Stimulated activated CD8-positive, alpha-beta memory T cell treated with anti-CD3 and anti-CD28 coated beads, Interleukin-7, amount 100 ng/mL, for 1 hour (primary cell): ENCODE measurements at places on chromosomes 16 and 17.

DNA sequence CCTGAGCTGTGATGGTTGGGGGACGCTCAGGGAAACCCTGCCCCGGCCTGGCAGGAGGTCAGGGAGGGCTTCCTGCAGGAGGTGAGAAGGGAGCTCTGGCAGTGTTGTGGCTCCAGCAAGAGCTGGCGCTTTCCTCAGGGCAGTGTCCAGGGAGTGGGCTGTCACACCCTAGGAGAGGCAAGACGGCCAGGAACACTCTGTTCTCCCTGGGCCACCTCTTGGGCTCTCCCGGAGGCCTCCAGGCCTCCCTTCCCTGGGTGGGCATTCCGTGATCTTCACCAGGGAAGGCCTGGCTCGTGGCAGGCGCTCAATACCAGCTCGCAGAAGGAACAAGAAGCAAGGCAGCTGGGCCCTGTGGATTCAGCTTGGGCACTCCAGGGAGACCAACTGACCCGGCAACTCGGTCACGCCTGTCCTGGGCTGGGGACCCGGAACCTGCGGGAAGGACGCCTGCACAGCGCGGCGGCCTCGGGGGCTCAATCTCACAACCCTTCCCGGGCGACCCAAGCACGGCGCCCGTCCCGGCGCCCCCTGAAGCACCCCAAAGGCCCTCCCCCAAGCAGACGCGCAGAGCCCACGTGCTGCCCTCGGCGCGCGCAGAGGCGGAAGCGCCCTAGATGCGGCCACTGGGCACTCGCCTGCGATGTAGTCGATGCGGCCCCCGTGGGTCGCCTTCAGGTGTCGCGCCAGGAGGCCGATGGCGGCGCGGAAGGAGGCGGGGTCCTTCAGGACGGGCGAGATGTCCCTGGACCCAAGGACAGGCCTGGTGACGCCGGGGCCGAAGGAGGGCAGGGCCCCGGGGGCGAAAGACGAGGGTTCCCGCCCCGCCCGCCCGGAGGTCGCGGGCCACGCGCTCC lies 588 bp downstream of the APRT start:
- DNase-seq = no peak

GRCh38 chr16:46731691-46732555 lies 16.2 kb downstream of the MYLK3 start:
- DNase-seq = no peak

DNA sequence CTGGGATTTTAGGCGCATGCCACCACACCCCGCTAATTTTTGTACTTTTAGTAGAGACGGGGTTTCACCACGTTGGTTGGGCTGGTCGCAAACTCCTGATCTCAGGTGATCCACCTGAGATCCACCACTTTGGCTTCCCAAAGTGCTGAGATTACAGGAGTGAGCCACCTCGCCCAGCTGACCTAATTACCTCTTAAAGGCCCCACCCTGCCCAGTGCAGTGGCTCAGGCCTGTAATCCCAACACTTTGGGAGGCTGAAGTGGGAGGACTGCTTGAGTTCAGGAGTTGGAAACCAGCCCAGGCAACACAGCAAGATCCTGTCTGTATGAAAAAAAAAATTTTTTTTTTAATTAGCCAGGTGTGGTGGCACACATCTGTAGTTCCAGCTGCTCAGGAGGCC lies 2.9 kb upstream of the COASY start:
- no peak for DNase-seq

DNA sequence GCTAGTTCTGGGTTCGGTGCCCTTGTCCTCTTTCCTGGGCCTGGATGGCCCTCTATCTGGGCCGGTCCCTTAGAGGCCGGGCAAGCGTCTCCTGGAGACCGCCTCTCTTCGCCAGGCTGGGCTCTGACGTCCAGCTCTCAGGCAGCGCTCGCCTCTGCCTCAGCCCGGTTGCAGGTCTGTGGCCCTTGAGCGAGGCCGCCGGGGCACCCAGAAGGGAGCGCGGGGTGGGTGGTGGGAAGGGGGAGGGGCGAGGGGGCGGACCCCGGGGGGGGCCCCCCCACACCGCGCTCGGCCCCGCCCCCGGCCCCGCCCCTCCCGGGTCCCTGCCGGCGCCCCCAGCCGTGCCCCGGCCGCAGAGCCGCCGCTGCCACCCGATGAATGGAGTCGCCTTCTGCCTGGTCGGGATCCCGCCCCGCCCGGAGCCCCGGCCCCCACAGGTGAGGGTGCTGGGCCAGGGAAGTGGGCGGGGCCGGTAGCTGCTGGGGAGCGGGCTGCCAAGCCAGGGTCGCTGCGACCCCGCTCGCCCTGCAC lies at the start of gene ARHGAP23:
TSS of gene ARHGAP23 (plus strand) at position 353 of the 531 bp plus-strand sequence. CDS start at position 375, 22 bp downstream.
- DNase-seq = no peak

DNA sequence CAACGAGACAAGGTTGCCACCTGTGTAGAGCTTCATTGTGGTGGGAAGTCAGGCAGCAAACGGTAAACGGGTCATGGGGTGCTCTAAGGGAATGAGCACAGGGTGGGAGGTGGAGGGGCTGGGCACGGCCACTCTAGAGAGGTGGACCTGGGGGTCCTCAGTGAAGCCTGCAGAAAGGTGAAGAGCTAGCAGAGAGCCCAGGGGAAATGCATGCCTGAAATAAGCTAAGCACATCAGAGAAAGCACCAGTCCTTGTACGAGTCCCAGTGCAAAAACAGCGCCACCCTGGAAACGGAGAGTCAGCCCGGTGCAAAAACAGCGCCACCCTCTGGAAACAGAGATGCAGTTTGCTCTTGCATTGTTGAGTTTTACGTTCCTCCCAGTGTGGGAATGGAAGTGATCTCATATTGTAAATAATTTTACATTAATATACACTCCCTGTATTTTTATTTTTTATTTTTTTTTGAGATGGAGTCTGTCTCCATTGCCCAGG lies 65.0 kb downstream of the TBC1D16 start:
- DNase-seq = no peak

DNA sequence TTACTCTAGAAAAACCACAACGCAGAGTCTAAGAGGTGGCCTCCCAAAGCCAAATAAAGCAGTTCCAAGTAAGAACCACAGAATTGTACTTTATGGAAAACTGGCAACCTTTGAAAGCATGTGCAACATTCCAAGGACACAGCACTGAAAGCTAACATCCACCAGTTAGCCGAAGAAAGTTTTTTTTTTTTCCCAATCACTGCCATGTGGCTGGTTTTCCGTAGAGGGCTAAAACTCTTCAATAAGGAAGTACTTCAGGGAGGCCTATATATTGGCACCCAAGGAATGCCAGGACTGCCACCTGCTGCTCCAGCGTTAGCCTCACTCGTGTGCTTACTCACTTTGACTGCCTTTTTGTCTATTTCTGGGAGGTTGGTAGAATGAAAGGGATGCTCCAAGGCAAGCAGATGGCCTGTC lies 25.2 kb downstream of the CEP95 start:
- DNase-seq = no peak

DNA sequence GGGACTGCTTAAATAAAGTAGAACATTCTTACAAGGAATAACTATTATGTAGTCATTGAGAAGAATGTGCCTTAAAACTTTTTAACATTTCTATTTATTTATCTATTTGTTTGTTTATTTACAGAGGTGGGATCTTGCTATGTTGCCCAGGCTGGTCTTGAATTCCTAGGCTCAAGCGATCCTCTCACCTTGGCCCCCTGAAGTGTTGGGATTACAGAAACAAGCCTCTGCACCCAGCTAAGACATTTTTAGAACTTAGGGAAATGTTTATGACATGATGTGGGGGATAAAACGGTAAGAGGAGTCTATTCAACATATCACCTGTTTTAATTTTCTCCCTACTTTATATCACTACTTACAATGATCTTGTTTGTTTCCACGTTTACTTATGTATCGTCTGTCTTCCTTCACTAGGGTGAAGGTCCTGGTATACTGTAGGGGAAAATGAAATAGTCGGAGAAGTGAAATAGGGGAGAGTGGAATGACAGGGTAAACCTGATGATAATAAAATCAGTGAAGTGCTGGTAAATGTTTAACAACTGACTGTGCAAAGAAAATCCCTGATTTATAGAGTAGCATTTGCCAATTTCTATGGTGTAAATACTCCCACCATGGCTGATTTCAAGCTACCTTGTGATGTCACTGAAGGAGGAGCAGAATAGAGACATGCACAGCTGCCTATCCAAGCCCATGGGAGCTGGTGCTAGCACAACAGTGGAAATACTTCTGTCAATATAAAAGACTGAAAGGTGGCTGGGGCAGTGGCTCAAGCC lies 16.0 kb upstream of the HAPSTR1 start:
- no peak for DNase-seq

GRCh38 chr17:79933863-79934652 lies 94.8 kb upstream of the CBX4 start:
- no peak for DNase-seq

- DNase-seq = peak; percentile 46
Observed at GRCh38 chr17:40547079-40547784, 18.0 kb downstream of the CCR7 start.

DNA sequence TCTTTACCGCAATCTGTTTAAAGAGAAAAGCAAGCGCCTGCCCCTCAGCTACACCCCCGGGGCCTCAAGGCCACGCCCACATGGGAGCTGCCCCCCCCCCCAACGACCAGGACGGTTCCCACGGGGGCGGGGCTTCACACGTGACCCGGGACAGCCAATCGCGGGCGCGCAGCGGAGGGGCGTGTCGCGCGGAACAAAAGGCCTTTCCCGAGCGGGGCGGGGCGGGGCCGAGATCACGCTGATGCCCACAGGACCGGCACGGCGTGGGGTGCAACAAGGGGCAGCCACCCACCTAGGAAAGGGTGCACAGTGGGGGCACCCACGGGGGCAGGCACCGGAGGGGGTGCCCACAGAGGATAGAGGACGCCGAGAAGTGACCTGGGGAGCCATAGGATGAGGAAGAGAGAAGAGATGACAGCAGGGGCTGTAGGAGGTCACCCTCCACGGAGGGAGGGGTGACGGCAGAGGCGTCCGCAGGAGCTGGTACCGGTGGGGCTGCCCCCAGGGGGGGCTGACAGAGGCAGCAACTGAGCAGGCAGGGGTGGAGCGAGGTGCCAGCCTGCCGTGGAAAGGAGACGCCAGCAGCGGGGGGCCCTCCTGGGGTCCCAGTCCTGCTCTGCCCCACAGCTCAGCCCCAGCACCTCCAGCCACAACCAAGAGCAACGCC lies 6.2 kb downstream of the UNKL start:
- peak; percentile 96 for DNase-seq

DNA sequence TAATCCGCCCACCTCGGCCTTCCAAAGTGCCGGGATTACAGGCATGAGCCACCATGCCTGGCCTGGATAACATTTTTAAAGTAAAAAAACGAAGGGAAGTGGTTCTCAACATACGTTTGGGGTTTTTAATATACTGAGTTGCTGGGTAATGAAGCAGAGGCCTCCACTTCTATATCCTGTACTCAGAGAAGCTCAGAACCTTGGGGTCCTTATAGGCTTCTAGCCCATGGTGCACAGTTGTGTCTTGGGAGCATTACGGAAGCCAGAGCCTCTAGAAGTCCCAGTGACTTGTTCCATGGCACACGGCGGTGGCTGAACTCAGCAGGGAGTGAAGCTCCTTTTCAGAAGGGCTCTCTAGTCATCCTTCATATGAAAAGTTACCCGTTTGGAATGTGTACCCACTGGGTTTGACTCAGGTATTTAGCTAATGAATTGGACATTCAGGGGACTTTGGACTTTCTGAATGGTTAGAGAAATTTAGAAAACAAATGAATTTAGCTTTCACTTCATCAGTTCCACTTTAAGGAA lies 67.0 kb downstream of the SEC14L1 start:
- no peak for DNase-seq

- DNase-seq = peak; percentile 17
Observed at GRCh38 chr17:75404731-75405364, 630 bp downstream of the GRB2 start.

DNA sequence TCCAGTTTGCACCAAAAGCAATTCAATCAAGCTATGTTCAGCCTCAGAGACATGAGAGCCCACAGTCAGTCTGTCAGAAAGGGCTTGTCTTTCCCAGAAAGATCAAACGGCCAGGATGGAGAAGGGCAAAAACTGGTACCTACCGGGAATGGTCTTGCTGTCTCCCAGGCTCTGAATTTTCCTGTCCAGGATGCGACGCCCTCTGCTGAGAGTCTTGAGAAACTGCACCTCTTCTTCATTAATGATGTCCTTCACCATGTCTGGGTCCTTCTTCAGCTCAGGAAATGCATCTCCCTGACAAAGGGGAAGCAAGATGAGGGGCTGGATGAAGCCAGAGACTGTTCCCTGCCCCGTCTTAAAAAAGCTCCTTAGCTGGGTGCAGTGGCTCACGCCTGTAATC lies 15.8 kb upstream of the EXOSC6 start:
- DNase-seq = no peak

- DNase-seq = no peak
Observed at GRCh38 chr17:56514264-56514663, 79.2 kb upstream of the NOG start.

- DNase-seq = no peak
Observed at GRCh38 chr16:79618041-79618691, 17.6 kb upstream of the MAF start.

- no peak for DNase-seq
Observed at GRCh38 chr17:4900231-4901107, 1.1 kb downstream of the C17orf107 start.

- DNase-seq = no peak
Observed at GRCh38 chr17:33057564-33057963, 65.9 kb downstream of the SPACA3 start.

DNA sequence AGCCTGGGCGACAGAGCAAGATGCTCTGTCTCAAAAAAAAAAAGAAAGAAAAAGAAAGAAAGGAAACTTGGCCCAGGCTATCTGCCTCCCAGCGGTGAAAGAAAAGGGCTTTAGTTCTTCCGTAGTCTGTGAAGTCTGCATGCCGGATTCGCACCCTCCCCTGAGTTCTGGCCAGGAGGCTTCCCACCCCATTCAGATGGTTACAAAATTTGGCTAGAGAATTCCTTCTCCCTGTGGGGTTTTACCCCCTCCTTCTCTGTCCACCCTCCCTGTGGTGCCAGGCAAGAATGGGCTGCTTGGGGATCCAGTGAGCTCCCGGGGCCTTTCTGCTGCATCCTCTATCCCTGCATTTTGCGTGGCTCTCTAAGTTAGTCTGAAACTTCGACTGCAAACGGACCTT lies 37.8 kb downstream of the PAFAH1B1 start:
- DNase-seq = no peak

- DNase-seq = no peak
Observed at GRCh38 chr16:54974367-54974766, 43.7 kb downstream of the IRX5 start.
